NCI-H187 (cell line): ENCODE measurements at places on chromosomes 6 and 20.

DNA sequence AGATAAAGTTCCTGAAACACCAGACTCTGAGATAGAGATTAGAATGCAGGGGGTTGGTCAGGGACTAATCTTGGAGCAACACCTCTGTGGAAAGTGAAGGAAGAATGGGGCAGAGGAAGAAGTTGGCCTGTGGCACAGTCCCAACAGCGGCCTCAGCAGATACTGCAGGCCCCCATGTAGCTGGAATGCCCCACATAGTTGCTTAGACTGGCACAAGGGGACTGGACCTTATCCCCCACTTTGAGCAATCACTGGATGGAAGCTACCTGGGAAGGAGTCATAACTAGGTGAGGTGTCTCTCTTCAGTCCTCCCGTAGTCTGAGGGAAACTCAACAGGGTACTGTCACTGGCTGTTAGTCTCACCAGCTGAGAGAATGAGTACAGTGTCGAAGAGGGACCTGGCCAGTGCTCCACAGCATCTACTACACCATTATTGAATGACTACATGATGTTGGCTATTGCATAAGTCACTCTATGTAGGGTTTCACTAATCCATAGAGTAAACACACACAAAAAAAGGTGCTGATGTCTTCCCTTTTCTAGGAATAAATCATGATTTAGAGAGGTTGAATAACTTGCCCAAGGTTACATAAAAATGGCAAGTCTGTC, 47.5 kb downstream of the ADGRG6 start:
- no peak for DNase-seq

- DNase-seq = no peak
These were observed 49.3 kb downstream of the CD83 start for GRCh38 chr6:14166839-14167238.

DNA sequence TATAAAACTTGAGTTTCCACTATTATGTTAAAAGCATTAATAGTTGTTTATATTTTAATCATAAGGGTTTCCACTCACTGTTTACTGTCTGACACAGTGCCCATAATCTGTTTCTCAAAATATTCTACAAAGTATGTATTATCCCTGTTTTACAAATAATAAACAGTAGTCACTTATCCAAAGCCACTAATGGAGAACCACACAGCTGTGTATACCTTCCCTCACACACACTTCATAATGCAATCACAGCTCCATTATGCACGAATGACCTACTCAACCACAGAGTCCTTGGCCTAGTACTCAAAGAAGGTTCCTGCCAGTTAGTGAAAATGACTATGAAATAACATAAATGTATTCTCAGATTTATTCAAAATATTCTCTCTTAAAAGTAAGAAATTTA, 103.1 kb downstream of the EPB41L2 start:
- DNase-seq = no peak

DNA sequence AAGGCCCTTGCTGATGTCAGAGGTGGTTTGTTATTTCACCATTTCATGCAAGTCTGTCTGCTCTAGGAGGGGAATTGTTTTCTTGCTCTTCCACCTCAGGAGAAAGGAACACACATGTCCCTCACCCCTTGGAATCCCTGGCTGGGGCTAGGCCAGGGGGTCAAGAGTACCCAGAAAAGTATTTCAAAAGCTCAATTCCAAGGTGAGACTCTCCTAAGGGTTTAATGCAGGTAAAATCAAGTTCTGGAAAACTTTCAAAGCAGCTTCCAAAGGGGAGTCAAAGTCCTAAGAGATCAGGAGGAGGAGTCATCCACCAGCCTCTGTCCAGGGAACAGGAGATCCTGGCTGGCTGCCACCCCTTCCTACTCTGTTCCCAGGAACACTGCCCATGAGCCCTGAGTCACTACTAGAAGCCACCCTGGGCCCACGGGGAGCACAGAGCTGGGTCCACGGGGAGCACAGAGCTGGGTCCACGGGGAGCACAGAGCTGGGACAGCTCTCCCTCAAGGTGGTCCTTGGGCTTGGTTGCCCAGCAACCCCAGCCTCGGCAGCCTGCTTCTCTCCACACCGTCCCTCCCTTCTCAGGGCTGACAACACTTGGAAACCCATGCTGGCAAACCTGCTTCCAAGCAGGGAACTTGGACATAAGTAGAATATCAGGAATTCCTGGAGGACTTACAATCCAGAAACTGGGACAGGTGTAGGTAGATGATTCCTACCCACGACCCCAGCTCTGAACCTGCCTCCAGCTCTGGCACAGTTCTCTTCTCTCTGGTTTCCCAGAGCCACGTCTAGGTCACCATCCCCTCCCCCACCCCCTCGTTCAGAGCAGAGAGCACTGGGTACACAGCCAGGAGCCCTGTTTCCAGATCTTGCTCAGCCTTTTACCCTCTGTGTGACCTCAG, 35.3 kb upstream of the CDKN1A start:
- no peak for DNase-seq

DNA sequence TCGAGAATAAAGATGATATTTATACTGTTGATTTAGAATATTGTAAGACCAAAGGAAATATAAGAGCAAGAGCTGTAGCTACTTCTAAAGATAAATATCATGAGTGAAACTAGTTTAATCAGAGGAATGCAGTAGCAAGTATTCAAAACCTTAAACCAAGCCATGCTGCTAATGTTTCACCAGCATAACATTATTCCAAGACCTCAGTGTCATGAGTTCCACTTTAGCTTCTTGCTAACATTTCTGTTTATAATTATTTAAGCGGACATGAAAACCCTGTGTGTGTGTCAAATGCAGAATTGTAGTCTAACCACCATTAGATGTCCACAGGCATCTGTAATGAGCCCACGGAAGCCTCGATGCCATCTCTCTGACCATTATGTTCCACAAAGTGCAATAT, 752.6 kb upstream of the MARCKS start:
- DNase-seq = no peak

- DNase-seq = no peak
These were observed 25.0 kb downstream of the VGLL2 start for GRCh38 chr6:117290173-117290846.

DNA sequence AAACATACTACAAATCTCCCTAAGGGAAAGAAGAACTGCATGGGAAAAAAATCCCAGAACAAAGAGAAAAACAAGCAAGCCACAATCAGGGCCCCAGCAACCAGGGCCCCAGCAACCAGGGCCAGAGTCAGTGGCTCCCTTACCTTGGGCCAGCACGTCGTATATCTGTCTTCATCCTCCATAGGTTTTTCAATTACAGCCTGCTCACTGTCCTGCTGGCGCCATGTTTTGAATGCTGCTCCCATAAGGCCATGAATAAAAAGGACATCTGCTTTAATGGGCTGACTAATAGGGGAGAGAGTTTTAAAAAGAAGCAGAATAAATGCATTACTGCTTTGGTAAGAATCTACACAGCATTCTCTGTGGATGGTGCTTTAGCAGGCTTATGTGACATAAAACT, 49.2 kb downstream of the SERAC1 start:
- DNase-seq = no peak

DNA sequence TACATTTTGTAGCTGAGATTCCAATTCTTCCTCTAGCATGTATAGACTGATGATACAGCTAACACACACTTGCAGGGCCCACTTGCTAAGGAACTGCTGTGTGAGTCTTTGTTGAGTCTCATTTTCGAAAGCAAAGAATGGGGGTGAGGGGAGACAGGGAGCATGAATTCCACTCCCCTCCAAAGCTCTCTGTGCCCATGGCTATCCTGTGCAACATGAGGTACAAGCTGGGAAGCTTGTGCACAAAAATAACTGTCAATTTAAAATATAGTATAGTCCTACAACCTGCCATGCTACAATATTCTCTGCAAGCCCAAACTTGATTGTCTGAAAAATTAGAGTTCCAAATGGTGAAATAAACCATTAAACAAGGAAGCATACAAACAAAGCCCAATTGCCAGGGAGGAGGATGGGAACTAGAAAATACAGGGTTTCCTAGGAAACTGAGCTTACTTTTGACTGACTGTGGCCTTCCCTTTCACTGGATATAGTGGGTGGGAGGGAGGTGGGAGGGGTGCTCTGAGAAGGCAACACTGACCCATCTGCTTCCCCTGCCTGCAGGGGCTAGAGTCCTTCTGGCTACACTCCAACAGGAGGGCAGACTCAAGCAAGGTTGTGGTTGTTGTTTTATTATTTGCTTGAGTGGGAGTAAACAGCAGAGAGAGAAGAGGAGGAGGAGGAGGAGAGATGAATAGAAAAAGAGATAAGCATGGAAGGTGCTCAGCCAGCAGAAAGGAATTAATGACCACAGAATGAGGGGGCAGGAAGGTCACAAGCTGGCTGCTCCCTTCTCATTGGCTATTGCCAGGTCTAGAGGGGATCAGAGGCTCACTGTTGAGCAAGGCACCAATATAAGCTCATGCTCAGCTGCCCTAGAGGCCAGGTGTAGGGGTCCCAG, 84.6 kb downstream of the FYN start:
- no peak for DNase-seq

DNA sequence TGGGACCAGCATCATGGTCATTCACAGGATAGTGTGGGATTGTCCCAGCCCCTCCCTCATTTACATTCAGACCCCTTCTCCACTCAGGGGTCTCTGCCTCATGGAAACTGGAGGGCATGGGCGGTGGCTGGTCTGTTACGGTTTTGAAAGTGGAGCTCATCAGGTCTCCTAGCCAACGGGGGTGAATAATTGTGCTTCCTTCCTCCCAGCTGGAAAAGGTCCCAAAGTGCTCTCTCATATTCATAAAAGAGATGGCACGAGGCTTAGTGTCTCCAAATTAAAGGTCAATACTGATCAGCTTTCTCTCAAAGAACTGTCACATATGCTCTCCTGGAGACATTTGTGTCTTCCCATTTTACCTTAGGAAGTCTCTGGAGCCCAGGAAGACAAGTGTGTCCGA, 19.9 kb downstream of the JARID2 start:
- no peak for DNase-seq

- no peak for DNase-seq
These were observed 15.6 kb upstream of the SLC22A1 start for GRCh38 chr6:160106010-160106409.

GRCh38 chr6:63487103-63487813, 85.0 kb upstream of the LOC128125822 start:
- DNase-seq = no peak
